T-helper 2 cell treated with Interferon-gamma antibody and Interleukin-4, amounts not matched to agents 5 μg/mL and 100 μg/mL, for 36 hours (primary cell): ENCODE measurements at places on chromosomes 6 and 20.

DNA sequence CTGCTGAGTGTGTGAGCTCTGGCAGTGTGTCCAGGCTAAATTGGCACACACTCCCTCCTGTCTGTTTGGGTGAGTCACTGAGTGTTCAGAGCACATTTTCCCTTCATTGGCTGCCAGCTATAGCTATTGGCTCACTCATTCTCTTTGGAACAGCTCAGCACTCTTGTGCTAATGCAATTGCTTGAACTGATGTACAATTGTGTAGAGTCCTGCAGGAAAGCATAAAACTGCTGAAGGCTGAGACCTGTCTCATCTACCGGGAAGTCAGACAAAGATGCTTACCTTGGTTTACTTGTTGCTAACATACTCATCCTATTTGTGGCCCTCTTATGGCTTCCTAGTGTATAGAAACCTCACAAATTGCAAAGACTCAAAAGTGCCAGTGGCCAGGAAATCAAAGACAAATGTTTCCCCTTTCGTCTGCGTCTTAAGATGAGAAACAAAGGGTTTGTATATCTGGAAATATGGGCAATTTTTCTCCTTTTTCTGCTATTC, 351.0 kb downstream of the BCKDHB start:
- no peaks in the 10 kb centered on the region for H3K36me3 ChIP-seq
- H3K27me3 ChIP-seq = no peaks in the 10 kb centered on the region
- H3K4me3 ChIP-seq = no peak overlapping the region
- no peak overlapping the region for H3K27ac ChIP-seq
- DNase-seq = no peak

DNA sequence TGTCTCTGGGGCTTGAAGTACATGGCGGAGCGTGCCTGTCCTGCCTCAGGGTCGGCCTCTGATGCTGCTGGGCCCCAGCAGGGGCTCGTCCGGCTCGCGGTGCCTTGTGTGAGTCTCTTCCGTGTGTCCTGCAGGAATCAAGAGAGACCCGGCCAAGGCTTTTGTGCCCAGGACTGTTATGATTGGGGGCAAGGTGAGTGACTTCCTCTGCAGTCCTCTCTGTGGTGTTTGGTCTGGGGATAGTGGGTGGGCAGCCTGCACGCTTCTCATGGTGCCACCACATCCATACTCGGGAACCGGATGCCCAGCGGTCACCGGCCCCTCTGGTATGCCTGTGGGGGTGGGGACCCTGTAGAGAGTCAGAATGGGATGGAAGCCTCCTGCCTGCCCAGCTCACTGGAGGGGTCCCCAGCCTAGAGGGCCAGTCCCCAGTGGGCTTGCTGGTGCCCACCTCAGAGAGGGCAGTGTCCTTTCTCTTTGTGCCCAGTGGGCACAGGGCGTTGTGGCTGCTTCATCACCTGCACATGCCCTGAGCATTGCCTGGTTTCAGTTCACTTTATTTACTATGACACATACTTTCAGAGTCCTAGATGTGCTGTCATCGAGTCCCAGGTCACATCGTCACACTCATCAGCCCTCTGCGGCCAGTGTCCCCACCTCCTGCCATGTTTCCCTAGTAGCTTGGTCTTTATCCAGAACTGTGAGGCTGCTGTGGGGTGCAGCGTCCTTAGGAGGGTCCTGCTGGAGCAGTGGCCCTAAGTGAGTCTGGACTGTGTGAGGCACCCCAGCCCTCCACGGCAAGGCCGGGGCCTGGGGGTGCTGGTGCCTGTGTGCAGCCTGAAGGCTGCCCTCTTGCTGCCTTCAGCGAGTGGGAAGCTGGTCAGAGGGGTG, 40.7 kb downstream of the PYGB start:
- DNase-seq = no peak
- H3K4me1 ChIP-seq = no peaks in the 10 kb centered on the region
- no peak overlapping the region for H3K4me3 ChIP-seq
- no peaks in the 10 kb centered on the region for H3K27me3 ChIP-seq

- H3K4me3 ChIP-seq = no peak overlapping the region
- DNase-seq = no peak
- no peaks in the 10 kb centered on the region for H3K36me3 ChIP-seq
- peaks cover 5% of the 10 kb centered on the region for H3K27me3 ChIP-seq
Measured at GRCh38 chr20:33296206-33296605, 13.2 kb downstream of the BPIFB1 start.

DNA sequence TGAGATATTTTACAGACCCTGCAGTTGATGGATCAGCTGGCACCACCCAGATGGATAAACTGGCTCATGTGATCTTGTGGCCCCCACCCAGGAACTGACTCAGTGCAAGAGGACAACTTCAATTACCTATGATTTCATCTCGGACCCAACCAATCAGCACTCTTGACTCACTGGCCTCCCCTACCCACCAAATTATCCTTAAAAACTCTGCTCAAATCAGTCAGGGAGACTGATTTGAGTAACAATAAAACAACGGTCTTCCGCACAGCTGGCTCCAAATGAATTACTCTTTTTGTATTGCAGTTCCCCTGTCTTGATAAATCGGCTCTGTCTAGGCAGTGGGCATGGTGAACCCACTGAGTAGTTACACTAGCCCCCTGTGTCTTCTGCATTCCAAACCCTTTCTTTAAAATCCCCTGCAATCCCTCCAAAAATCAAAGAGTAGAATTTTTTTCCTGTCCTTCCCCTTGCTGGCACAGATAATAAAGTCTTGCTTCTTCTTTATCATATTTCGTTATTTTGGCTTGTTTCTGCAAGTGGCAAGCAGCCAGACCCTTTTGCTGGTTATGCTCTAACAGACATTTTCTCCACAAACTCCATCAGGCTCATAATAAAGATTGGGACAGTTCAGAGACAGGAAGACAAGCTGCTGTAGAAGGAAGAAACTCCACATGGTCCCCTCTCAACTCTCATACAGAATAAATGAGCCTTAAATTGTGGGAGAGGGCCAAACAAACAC, 48.3 kb downstream of the OR2B6 start:
- H3K27ac ChIP-seq = no peak overlapping the region
- H3K27me3 ChIP-seq = peaks cover 7% of the 10 kb centered on the region
- H3K4me1 ChIP-seq = no peaks in the 10 kb centered on the region
- DNase-seq = no peak
- H3K4me3 ChIP-seq = no peak overlapping the region

GRCh38 chr6:121868206-121868605, 432.8 kb downstream of the GJA1 start:
- H3K36me3 ChIP-seq = no peaks in the 10 kb centered on the region
- H3K4me3 ChIP-seq = no peak overlapping the region
- H3K27me3 ChIP-seq = no peaks in the 10 kb centered on the region
- no peaks in the 10 kb centered on the region for H3K4me1 ChIP-seq
- DNase-seq = no peak
- H3K27ac ChIP-seq = no peak overlapping the region

- peak overlapping the region; percentile 32 for H3K27ac ChIP-seq
- peaks cover 54% of the 10 kb centered on the region for H3K36me3 ChIP-seq
- H3K27me3 ChIP-seq = no peaks in the 10 kb centered on the region
- peaks cover 71% of the 10 kb centered on the region for H3K4me1 ChIP-seq
- no peak for DNase-seq
Measured at GRCh38 chr6:15412767-15413166, 166.9 kb downstream of the JARID2 start.

- H3K4me3 ChIP-seq = no peak overlapping the region
- H3K27me3 ChIP-seq = no peaks in the 10 kb centered on the region
- H3K4me1 ChIP-seq = no peaks in the 10 kb centered on the region
- no peak overlapping the region for H3K27ac ChIP-seq
- DNase-seq = no peak
Measured at GRCh38 chr20:50328996-50329898, 138.6 kb downstream of the CEBPB start.

DNA sequence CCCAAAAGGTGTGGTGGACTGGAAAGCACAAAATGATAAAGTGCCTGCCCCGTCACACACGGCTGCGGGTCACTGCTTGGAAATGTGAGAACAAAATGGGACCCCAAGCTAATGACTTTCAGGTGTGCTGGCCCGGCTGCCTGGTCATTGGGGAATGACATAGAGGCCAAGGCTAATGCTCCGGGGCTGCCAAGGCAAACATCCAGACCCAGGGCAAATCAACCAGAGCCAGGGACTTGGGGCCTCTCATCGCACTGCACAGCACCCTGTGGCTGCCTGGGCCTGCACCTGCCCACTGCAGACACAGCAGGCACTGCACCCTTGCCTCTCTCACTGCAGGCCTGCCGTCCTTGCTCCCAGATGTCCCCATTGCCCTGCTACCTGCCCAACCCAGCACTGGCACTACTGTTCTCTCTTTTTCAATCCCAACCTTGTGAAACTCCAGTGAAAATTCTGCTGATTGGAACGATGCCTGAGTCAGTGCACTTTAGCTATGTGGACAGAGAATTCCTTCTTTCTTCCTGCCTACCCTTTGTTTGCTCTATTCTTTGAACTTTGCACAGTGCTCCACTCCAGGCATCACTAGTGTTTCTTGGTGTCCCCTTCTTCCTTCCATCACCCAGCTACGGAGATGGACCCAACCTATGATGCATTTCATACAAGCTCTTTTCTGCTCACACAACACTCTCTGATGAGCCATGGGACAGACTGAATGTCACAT, 849.5 kb downstream of the MAFB start:
- no peaks in the 10 kb centered on the region for H3K27me3 ChIP-seq
- H3K36me3 ChIP-seq = no peaks in the 10 kb centered on the region
- H3K27ac ChIP-seq = no peak overlapping the region

- H3K4me3 ChIP-seq = no peak overlapping the region
- H3K27me3 ChIP-seq = no peaks in the 10 kb centered on the region
- DNase-seq = no peak
- no peak overlapping the region for H3K27ac ChIP-seq
- no peaks in the 10 kb centered on the region for H3K4me1 ChIP-seq
- H3K36me3 ChIP-seq = peaks cover 3% of the 10 kb centered on the region
Measured at GRCh38 chr6:145875496-145876211, 61.1 kb upstream of the FBXO30 start.

- H3K27ac ChIP-seq = no peak overlapping the region
- DNase-seq = no peak
- H3K4me3 ChIP-seq = no peak overlapping the region
- no peaks in the 10 kb centered on the region for H3K36me3 ChIP-seq
- peaks cover 2% of the 10 kb centered on the region for H3K4me1 ChIP-seq
Measured at GRCh38 chr6:7469696-7470095, 71.8 kb upstream of the DSP start.

- no peaks in the 10 kb centered on the region for H3K36me3 ChIP-seq
- no peak overlapping the region for H3K27ac ChIP-seq
- no peaks in the 10 kb centered on the region for H3K4me1 ChIP-seq
- DNase-seq = no peak
- no peak overlapping the region for H3K4me3 ChIP-seq
- H3K27me3 ChIP-seq = no peaks in the 10 kb centered on the region
Measured at GRCh38 chr6:128443553-128443952, 76.8 kb downstream of the PTPRK start.

DNA sequence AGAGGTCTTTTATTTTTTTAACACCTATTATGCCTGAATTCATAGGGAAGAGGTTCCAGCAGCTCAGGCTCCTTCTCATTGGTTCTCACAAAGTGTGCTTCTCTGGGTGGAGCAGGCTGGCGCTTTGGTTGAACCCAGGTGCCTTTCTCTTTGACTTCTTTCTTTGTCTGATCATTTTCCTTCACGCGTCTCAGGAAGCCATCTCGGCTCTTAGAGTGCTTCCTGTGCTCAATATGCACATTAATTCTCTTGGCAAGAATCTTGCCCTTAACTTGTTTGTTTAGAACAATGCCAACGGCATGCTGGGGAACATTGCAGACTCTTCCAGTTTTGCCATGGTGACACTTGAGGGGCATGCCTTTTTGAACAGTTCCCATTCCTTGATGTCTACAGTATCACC, 44.2 kb upstream of the RNF24 start:
- peaks cover 2% of the 10 kb centered on the region for H3K27me3 ChIP-seq
- no peak for DNase-seq
- peaks cover 2% of the 10 kb centered on the region for H3K36me3 ChIP-seq
- H3K4me3 ChIP-seq = no peak overlapping the region

DNA sequence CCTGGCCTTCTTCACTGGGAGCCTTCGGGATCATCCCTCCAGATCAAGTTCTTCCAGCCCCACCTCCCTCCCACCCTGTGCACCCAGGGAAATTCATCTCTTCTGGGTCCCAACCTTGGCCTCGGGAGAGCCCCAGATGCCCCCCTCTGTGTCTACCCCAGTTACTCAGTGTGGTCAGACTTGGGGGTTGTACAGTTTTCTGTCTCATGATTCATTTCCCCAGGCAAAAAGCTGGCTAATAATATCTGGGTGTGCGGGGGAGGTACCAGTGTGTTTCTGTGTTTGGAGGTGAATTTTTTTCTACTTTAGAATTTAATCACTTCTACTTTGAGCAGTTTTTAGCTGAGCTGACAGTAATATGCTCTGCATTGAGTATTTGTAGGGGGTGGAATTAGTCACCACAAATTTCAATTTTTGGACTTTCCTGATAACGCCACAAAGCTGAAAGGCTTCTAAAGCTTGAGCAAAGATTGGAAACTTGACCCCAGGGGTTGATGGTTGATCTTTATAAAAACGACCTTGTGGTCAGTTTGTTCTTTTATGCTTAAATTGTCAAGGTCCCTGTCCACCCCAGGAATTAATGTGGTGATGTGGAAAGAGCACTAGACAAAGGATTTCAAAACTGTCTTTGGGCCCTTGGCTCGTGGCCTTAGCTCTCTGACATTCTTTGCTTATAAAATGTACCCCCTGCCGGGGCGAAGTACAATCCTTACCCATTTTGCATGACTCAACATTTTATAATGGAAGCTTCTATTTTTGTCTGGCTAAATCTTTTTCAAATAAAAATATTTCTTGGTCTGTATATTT, 284.7 kb upstream of the TAB2 start:
- H3K4me3 ChIP-seq = peak overlapping the region; percentile 78
- H3K36me3 ChIP-seq = peaks cover 6% of the 10 kb centered on the region
- H3K27me3 ChIP-seq = no peaks in the 10 kb centered on the region
- DNase-seq = peak; percentile 84
- H3K4me1 ChIP-seq = peaks cover 76% of the 10 kb centered on the region
- H3K27ac ChIP-seq = peak overlapping the region; percentile 90

DNA sequence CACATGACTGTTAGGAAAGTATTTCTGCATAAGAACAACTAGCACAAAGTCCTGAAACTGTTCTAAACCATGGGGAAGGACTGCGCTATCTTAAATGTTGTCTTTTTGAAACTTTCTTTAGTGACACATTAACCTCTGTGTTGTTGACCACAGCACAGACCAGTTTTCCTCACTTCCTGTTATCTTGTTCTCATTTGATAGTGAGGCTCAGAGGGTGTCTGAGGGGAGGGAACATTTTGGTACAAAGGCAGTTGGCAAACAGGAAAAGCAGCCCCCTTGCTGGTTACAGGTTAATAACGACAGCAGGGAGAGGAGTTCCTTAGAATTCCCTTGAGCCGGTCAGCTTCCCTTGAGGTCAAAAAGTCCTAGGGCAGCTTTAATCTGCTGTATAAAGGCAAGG, 143.5 kb upstream of the BMP2 start:
- H3K27ac ChIP-seq = no peak overlapping the region
- no peaks in the 10 kb centered on the region for H3K36me3 ChIP-seq
- no peaks in the 10 kb centered on the region for H3K27me3 ChIP-seq
- H3K4me3 ChIP-seq = no peak overlapping the region
